Activated T-helper 1 cell treated with anti-CD3 and anti-CD28 coated beads, Interleukin-2, amount 50 U/mL, for 16 hours (primary cell): ENCODE measurements at places on chromosomes 1 and 21.

DNA sequence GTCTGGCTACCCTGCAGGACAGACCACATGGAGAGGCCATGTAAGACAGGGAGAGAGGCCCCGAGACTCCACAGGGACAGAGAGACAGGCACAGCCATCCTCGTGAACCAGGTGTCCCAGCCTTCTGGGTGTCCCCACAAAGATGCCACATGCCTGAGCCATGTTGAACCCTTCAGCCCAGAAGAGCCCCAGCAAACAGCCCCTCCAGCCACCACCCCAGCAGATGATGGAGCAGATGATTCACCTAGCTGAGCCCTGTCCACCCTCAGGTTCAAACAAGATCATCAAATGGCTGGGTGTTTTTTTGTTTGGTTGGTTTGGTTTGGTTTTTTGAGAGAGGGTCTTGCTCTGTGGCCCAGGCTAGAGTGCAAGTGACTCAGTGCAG, 78.7 kb downstream of the DHRS3 start:
- DNase-seq: no peak

- DNase-seq: no peak
Observed at GRCh38 chr1:184368354-184368753, 18.5 kb upstream of the C1orf21 start.

DNA sequence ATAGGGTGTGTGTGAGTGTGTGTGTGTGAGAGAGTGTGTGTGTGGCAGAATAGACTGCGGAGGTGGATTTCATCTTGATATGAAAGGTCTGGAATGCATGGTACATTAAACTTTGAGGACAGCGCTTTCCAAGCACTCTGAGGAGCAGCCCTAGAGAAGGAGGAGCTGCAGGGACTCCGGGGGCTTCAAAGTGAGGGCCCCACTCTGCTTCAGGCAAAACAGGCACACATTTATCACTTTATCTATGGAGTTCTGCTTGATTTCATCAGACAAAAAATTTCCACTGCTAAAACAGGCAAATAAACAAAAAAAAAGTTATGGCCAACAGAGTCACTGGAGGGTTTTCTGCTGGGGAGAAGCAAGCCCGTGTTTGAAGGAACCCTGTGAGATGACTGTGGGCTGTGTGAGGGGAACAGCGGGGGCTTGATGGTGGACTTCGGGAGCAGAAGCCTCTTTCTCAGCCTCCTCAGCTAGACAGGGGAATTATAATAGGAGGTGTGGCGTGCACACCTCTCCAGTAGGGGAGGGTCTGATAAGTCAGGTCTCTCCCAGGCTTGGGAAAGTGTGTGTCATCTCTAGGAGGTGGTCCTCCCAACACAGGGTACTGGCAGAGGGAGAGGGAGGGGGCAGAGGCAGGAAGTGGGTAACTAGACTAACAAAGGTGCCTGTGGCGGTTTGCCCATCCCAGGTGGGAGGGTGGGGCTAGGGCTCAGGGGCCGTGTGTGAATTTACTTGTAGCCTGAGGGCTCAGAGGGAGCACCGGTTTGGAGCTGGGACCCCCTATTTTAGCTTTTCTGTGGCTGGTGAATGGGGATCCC, 18.3 kb upstream of the HDAC1 start:
- peak; percentile 75 for DNase-seq

GRCh38 chr1:44030605-44031251, 534 bp downstream of the SLC6A9 start:
- peak; percentile 47 for DNase-seq

GRCh38 chr1:202270871-202271326, 70.8 kb downstream of the UBE2T start:
- DNase-seq: no peak

DNA sequence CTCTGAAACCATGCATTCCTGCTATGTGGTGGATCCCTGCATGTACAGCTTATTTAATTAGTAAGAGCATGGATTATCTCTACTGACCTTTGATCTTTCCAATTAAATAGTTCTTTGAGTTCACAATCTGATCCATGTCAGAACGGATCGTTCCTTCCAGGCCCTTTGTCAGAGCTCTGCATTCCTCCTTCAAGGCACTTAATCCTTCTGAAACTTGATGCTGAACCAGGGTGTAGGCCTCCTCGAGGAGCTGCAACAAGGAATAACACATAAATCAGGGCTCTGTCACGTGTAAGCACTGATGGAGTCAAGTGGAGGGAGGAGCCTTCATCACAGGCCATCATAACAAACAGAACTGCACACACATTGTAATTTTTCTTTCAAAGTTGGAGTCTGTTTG, 68.4 kb upstream of the EDEM3 start:
- DNase-seq: no peak

GRCh38 chr1:2386636-2387611, 4.4 kb downstream of the MORN1 start:
- DNase-seq: no peak

- peak; percentile 23 for DNase-seq
Observed at GRCh38 chr1:54886724-54887664, at the start of gene DHCR24. TSS of gene DHCR24 (minus strand) at chr1:54887195. CDS start at chr1:54887119, 76 bp downstream.

DNA sequence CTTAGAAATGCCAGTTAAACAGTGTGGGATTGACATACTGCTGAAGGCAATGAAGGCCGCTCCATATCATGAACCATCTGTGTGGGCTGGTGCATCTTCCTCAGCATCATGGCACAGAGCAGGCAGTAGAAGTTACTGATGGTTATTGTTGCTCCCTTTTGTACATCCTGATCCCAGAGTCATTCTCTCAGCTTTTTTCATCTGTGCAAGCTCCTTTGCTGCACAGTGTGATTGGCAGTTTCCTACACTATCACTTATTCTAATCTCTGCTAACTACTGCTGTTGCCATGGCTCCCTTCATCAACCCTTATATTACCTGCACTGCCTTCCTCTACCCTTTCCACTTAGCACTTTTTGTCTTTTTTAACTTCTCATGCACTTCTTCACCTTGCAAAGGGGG, 16.2 kb downstream of the RGS13 start:
- DNase-seq: no peak

DNA sequence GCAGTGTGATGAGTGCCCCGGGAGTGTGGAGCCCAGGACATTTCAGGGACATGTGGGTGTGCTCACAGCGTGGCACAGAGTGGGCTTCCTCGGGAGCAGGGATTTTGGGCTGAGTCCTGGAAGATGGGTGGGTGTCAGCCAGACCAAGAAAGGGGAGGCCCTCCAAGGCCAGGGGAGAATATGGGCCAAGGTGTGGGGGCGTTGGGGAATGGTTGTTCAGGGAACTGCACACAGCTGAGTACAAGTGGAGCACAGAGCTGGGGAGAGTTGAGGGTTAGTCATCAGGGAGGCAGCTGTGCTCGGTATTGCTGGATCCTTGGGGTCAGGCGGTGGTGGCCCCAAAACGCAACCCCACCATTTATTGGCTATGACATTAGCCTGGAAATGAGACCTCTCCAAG, 5.5 kb downstream of the POGK start:
- no peak for DNase-seq

GRCh38 chr1:211822677-211823407, 7.7 kb downstream of the LPGAT1 start:
- DNase-seq: no peak

DNA sequence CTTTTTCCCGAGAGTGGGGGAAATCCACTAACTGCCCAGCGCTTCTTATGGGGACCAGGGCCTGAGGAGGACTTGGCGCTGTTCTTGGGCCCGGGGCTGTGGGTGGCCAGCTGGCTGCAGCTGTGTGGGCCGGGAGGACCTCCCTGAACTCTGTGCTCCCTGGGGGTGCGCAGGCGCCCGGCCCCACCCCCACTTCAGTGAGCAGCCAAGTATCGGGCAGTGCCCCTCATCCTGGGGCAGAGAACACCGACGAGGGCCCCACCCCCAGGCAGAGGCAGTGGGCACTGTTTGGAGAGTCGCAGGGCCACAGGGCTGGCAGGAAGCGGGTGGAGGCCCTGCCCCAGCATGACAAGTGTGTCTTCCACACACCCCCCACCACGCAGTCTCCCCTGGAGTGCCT, 32.5 kb upstream of the SLC19A1 start:
- no peak for DNase-seq

DNA sequence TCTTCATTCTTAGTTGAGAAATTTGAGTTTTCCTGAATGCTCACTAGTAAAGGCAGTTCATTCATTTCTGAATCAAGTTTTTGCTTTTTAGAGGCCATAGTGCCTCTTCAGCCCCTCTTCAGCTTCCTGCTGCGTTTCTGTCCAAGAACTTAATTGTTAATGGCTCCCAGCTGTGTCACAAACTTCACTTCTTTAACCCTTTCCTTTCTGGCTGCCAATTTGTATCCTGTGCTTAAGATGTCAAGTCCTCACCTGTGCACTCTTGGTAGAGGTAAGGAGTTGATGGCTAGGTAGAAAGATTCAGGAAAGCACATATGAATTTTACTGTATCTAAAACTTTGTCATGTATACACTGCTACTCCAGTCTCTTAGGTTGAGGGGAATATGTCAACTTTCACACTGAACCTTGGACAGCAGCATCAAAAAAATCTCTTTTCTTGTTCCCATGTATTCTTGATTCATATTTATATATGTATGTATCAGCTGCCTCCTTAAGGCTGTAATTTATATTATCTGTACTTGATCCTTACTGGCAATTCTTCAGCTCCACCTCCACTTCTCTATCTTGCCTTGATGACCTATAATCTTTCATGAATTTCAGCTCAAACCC, 612.8 kb downstream of the LMO4 start:
- DNase-seq: no peak

- DNase-seq: no peak
Observed at GRCh38 chr1:50416150-50416527, 7.1 kb downstream of the DMRTA2 start.

GRCh38 chr1:22935433-22935832, 37.2 kb downstream of the LACTBL1 start:
- no peak for DNase-seq

GRCh38 chr1:153532181-153532580, 3.6 kb downstream of the S100A6 start:
- no peak for DNase-seq

GRCh38 chr1:41919131-41919530, 409 bp upstream of the HIVEP3 start:
- DNase-seq: no peak

DNA sequence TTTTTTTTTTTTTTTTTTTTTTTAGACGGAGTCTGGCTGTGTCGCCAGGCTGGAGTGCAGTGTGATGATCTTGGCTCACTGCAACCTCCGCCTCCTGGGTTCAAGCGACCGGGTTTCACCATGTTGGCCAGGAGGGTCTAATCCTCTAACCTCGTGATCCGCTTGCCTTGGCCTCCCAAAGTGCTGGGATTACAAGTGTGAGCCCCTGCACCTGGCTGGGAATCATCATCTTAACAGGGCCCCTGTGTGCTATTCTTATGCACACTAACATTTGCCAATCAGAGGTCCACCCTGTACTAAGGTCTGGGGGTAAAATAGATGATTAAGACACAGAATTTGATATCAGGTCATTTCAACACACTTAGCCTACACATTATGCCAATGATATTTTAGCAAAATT, 278.7 kb upstream of the CHRM3 start:
- DNase-seq: no peak

- DNase-seq: peak; percentile 58
Observed at GRCh38 chr1:110672001-110672752, 2.6 kb downstream of the KCNA3 start.

- DNase-seq: no peak
Observed at GRCh38 chr1:34688006-34688741, 66.7 kb upstream of the GJB5 start.

DNA sequence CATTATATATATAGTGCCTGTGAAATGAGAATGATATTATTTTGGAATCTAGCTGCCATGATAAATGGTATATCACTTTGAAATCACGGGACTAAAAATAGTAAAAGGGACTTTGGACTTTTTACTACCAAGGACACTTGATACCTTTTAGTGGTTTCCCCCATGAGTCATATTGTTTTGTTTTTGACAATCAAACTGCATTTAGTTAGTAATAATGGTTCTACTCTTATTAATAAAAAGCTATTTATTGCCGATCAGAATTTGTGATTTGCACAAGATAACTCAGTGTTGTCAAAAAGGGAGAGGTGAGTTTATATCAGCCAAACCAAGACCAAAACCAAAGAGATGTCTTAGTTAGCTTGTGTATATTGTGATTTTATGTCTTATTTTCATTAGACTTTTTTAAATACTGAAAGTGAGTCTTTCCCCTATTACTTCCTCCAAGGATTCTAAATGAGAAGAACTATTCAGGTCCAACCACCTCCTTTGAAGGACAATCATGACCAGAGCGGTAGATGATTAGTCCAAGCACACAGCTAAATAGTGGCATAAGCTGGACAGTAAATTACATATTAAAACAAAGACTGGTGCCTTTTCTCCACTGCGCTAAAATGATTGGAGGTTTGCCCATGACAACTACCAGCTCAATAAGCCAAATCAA, 281.7 kb upstream of the ESRRG start:
- no peak for DNase-seq

DNA sequence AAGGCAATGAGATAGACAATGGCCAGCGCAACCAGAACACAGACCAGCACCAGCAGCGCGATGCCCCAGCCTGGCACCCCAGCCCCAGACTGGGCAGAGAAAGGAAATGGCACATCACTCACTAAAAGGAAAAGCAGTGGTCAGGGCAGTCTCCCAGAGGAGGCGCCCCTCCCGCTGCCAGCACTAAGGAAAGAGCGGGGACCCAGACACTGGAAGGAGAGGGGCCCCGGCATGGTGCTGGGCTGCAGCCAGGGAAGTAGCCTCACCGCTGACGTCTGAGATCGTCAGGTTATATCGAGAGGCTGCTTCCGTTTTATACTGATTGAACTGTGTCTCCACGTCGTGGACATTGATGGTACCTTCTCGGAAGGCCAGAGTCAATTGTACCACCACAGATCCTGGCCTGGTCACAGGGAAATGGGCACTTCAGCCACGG, 13.8 kb downstream of the TRIM46 start:
- DNase-seq: no peak

- DNase-seq: no peak
Observed at GRCh38 chr1:153246018-153246417, 13.5 kb upstream of the LORICRIN start.

GRCh38 chr1:235892734-235893413, 26.2 kb upstream of the LYST start:
- DNase-seq: no peak

- no peak for DNase-seq
Observed at GRCh38 chr21:45393833-45394638, 10.9 kb upstream of the COL18A1 start.

GRCh38 chr1:212004895-212005608, 30.3 kb downstream of the INTS7 start:
- no peak for DNase-seq

DNA sequence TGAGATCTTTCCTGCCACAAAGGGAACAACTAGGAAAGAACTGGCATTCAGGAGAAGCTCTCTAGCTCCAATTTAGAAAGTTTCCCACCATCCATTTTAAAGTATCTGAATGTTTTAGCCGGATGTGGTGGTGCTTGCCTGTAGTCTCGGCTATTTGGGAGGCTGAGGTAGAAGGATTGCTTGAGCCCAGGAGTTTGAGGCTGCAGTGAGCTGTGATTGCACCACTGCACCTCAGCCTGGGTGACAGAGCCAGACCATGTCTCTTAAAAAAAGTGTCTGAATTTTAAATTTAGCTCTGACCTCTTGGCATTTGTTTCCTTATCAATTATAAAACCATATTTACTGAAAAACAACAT, 67.2 kb downstream of the RPAP2 start:
- DNase-seq: no peak
